Stomach (tissue), 19 donors: ENCODE measurements at places on chromosomes 4 and X. TPM values are rescaled to one million over a fixed set of nuclear protein-coding genes. Genes with fewer than 3 reads are reported as not detected.

Gene ADAMTS3
- 0.15 TPM for polyA plus RNA-seq

Gene FAM156A
- 13.5 TPM for polyA plus RNA-seq

Gene EGF
- not detected for polyA plus RNA-seq

Gene MAB21L2
- polyA plus RNA-seq = 0.08 TPM

Gene PDLIM3
- 112 TPM for polyA plus RNA-seq

Gene BST1
- polyA plus RNA-seq = 2.7 TPM

Gene DRD5
- not detected for polyA plus RNA-seq

Gene EMCN
- 1.9 TPM for polyA plus RNA-seq

Gene ESX1
- polyA plus RNA-seq = not detected

Gene IL1RAPL2
- polyA plus RNA-seq = not detected
